NCI-H345 (cell line): ENCODE measurements at places on chromosomes 6 and 20.

- no peak for DNase-seq
Observed at GRCh38 chr20:45289942-45290676, 16.5 kb upstream of the RBPJL start.

GRCh38 chr20:58140787-58141425, 87.5 kb downstream of the ANKRD60 start:
- DNase-seq, result no peak

- DNase-seq, result no peak
Observed at GRCh38 chr6:160275511-160276003, 16.9 kb upstream of the SLC22A2 start.

DNA sequence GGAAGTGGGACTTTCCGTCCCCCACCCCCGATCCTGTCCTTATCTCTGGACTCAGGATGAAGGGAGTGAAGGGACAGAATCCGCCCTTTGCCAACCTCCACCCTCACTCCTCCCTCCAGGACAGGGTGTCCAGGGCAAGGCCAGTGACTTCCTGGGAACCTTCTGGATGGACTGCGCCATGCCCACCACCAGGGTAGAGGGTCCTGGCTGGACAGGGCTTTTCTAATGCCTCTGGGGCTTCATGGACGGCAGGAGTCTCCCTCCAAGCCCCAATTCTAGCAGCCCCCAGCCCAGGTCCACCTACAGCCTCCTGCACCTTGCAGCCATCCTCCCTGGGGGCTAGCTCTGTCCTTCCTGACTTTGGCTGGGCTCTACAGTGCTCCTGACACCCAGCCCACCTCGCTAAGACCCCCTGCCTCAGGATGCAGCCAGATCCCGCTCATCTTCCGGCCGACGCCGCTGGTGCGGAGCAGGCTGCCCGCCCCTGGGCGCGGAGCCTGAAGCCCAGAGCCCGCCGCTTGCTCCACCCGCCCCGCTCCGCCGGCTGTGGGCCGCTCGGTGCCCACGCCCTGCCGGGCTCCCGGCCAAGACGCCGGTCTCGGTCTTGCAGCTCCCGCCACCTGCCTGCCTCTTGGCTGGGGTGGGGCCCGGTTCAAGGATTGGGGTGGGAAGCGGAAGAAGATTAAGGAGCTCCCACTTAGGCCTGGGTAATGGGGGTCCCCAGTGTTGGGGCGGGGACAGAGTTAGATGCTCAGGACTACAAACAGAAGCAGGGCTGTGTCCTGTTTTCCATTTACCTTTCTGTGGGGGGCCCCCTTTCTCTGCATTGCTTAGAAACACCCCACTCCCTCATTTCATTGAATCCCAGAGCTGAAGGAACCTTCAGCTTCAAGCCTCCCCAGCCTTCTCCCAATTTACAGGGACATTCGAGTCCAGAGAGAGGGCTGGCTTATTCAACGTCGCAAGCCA, 72.8 kb downstream of the MDGA1 start:
- peak; percentile 67 for DNase-seq

- no peak for DNase-seq
Observed at GRCh38 chr20:25274481-25274880, 26.6 kb downstream of the PYGB start.

- no peak for DNase-seq
Observed at GRCh38 chr6:78615430-78615904, 251.9 kb upstream of the IRAK1BP1 start.

- DNase-seq, result no peak
Observed at GRCh38 chr20:20267685-20268370, 100.1 kb upstream of the INSM1 start.

DNA sequence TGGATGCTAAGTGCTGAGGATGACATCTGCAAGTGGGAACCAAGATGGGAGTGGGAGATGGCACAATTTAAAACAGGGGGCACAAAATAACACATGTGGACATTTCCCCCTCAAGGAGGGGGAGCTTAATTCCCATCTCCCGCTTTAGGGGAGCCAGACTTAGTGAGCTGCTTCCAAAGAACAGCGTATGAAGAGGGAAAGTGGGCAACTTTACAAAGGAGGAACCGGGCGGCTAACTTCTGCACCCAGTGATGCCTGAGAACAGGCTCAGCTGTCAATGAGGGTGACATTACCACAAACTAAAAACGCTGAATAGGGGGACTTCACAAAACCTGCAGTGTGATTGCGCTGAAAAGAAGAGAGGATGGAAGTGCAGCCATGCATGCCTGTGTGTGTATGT, 95.5 kb upstream of the NXT1 start:
- DNase-seq, result no peak

- DNase-seq, result no peak
Observed at GRCh38 chr6:52541135-52541534, 35.7 kb downstream of the TRAM2 start.

DNA sequence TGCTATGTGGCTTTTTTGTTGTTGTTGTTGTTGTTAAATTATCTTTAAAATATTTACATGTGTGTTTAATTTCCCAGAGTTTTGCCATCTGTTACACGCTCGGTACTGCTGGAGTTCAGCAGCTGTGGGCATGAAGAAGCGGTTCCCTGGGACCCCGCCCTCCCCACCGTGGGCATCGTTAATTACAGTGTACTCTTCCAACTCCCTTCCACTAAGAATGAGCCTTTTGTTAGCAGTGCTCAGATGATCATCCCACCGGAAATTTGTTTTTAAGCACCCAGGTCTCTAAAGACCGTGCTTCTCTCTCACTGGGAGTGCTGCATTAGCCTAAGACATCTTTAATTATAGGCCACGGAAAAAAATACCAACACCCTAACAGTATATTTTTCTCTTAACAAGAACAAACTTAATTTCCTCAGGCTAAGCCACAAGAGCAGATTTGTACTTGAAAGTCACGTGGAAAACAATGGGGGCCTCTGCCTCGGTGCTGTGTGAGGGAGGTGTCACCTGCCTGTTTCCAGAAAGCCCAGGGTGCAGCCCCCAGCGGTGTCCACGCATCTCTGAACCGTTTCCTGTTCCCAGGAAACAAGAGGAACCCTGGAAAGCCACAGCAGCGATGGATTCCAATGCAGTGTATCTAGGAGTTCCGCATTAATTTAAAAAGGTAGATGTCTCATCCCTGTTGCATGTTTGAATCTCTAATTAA, 113.3 kb upstream of the FRMD1 start:
- peak; percentile 73 for DNase-seq

DNA sequence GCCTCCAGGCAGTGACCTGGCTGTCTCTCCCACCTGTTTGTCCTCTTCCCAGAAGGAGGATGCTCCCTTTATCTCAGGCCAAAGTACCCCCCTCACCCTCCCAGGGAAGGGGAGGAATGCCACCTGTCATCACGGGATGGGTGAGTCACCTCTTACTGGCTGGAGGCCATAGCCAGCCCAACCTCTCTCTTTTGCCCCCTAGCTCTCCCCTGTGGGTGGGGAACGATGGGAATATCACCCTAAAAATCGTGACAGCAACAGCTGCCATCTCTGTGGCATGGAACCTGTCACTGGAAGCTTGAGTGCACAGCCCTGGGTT, 137.5 kb upstream of the PTPN1 start:
- DNase-seq, result peak; percentile 68

- no peak for DNase-seq
Observed at GRCh38 chr20:57698116-57698866, 11.5 kb downstream of the PMEPA1 start.

DNA sequence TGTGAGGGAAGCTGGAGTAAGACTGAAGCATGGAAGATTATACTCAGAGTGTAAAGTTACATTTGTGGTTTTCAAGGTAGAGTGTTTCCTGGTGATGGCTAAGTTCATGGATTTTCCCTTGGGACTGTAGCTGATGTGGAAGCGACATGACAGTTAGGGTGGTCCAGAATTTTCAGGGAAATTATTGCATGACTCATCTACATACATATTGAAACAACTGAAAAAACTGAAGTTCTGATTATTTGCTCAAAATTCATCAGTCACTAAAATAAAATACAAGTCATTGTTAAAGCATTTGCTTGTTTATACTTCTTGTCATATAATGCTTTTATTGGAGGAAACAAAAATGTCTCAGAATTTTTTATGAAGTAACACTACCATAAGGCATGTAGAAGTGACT, 700.0 kb downstream of the RFPL4B start:
- no peak for DNase-seq

DNA sequence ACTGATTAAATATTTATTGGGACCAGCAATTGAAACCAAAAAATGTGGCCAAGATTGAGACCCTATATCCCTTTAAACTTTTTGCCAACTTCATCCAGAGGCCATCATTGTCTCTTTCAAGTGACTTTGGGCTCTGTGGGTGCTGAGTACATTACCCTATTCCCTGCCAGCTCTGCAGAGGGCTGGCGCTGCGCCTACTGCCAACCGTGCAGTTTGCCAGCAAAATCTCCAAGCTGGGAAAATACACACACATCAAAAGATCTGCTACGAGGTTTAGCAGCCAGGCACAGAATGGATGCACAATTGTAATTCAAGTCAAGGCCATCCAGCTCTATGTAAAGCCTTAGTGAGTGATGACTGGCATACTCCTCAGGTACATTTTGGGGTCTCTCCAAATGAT, 125.0 kb downstream of the CBLN4 start:
- DNase-seq, result no peak

- DNase-seq, result peak; percentile 61
Observed at GRCh38 chr20:62136283-62137091, 6.7 kb downstream of the PSMA7 start.

GRCh38 chr20:45416917-45417316, 976 bp downstream of the PIGT start:
- no peak for DNase-seq

DNA sequence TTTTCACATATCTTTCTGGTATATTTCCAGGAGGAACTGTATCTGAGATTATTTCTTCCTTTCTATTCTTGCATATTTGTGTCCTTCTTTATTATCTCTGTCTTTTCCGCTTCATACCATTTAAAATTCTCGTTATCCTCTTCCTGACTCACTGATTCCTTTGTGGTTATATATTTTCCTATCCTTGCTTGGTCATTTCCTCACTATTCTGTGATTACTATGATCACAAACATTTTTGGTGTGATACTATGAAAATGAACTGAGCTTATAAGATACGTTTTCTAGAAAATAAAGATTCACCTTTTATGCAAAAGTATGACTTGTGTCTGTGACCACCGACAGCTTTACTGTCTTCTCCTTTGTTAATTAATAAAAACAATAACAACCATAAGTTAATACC, 26.5 kb upstream of the MYCT1 start:
- DNase-seq, result no peak

DNA sequence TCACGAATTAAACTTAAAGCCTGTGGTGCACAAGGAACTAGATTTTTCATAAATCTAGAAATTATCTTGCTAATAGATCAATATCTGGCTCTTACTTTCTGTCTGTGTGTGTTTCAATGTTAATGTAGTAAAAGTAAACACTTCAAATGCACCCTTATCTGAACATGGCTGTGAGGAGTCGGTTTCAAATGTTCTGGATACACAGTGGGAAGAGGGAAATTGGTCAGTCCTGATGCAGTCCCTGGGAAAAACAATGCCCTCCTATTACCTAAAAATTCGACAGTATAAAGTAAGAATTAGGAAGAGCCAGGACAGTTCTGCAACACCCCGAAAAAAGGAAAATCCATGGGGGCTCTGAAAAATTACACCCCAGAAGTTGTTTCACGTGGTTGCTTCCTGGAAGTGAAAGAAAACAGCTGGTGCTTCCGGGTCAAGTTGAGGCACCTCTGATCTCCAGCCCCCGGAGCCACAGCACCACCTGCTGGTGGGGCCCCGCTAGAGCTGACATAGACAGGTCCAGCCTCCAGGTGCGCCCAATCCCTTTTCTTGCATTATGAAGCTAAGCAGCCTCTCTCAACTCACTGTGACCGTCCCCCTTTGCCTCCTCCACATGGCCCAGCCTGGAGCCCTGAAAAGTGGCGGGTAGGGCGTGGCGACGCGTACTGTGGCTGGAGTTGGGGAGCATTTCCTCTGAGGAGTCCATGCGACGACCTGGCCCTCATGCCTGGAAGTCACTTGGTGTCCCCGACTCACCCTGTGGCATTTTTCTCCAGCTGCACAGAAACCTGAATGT, 8.3 kb downstream of the SEMG2 start:
- peak; percentile 11 for DNase-seq

GRCh38 chr6:79427721-79428120, 109.5 kb downstream of the LCA5 start:
- DNase-seq, result no peak

DNA sequence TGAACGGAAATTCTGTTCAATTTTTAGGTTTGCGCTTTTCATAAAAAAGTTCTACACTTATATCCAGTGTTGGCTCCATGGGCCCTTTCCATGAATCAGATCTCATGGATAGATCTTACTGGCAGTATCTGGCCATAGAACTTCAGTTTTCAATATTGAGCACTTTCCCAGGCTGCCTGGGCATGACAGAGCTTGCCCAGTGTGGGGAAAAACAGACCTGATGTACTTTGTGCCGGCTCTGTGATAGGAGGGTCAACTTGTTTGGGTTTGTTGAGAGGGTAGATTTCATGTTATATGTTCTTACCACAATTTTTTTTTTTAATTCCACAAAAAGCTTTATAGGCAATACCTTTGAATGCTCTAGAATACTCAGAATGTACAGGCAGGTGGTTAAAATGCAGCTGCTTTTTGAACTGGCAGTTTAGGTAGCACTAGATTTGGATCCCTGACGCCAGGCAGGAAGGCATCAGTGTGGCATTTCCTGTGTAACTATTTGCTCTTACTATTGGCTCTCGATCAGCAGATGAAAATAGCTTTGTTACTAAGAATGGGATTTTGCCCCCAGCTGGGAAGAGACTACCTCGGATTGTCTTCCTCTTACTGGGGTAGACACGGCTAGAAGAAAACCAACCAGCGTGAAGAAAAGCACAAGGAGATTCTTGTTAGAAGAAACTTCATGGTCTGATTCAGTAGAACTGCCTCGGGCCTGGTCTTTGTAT, 404.9 kb upstream of the SOX4 start:
- DNase-seq, result peak; percentile 86

DNA sequence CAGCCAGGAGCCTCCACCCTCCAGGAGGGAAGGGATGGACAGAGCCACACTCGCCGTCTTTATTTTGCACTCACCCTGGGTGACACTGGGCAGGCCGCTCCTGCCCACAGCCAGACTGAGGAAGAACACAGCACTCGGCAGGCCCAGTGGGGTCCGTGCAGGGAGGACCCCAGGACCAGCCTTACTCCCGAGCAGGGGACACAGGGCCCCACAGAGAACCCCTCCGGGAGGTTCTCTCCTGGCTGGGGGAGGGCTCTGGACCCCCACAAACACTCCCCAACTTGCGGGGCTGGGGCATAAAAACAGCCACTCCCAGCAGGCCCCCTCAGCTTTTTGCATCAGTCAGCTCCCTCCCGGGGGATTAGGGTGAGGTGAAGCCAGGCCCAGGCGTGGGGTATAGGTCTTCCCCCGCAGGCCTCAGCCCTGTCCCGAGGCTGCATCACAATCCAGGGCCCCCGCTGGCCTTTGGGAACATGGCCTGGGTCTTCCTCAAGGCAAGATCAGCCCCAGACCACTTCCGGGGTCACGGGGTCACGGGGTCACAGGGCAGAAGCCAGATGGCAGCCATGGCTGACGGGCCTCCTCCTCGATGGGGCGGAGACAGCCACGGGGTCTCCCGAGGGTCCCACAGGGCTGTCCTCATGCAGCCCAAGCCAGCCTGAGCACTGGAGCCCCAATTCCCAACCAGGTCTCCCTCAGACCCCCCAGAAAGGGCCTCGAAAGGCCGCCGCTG, 3.2 kb downstream of the TNFRSF6B start:
- DNase-seq, result no peak

GRCh38 chr6:148507774-148508173, 165.1 kb downstream of the SASH1 start:
- DNase-seq, result no peak

GRCh38 chr6:16336056-16336818, 97.8 kb downstream of the GMPR start:
- no peak for DNase-seq

- no peak for DNase-seq
Observed at GRCh38 chr6:85660181-85660611, 17.5 kb upstream of the SYNCRIP start.
